Activated CD8-positive, alpha-beta memory T cell treated with anti-CD3 and anti-CD28 coated beads for 1 hour (primary cell): ENCODE measurements at places on chromosomes 3 and 15.

- no peak for DNase-seq
Observed at GRCh38 chr15:100016632-100017031, 283.4 kb upstream of the LYSMD4 start.

- no peak for DNase-seq
Observed at GRCh38 chr3:72176537-72177041, 391.6 kb upstream of the PROK2 start.

DNA sequence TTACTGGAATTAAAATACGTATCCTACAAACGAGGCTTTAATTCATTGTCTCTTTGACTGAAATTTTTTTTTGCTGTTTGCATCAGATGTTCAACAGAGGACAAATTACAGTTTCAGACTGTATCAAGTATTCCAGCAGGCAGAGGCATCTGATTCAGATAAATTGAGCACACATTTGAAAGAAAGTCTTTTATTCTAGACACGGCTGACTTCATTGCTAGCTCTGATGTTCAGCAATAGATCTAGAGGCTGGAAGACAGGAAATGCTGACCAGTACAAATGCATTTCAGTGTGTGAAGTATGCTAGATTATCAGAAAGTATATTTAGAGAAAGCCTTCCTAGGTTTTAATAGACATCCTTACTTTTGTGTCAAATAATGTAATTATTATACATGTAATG is 472.2 kb downstream of the NLGN1 start:
- DNase-seq = no peak

DNA sequence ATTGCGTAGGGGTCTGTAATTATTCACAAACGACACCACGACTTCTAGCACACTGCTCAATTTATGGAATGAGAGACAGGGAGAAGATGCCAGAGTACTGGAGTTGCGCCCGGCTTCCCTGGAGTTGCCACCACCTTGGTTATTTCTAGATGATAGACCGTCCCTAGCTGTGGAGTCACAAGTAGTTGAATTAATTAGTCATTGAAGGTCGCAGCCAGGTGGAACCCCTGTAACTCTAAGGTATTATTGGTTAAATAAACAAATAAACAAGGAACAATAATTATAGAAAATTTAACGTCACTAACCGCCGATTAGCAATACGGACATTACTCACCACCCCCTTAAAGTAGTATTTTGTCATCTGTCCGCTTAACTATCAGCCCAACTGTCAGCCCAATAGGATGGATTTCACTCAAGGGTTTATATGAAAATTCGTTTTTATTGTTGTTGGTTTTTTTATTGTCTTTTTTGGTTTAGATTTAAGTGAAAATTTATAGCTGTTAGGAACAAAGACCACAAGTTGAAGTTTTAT is 911 bp upstream of the AZI2 start:
- no peak for DNase-seq

DNA sequence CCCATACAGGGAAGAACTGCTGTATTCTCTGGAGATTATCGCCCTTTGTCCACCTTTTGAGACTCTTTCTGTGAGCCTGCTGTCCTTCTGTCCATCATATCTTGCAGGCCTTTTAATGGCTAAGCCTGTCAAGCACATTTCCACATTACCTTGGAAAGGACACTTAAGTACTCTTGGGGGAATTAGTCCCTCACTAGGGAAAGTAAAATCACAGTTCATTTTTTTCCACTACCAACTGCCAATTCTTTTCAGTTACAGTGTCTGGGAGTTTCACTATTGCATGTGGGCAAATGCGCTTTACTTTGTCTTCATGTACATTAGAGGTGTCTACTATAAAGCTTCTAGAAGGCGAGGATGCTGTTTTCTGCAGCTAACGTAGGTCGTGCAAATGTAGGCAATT is 242.1 kb downstream of the NSUN3 start:
- no peak for DNase-seq

GRCh38 chr3:61890167-61890566 is 328.8 kb downstream of the PTPRG start:
- DNase-seq = no peak

DNA sequence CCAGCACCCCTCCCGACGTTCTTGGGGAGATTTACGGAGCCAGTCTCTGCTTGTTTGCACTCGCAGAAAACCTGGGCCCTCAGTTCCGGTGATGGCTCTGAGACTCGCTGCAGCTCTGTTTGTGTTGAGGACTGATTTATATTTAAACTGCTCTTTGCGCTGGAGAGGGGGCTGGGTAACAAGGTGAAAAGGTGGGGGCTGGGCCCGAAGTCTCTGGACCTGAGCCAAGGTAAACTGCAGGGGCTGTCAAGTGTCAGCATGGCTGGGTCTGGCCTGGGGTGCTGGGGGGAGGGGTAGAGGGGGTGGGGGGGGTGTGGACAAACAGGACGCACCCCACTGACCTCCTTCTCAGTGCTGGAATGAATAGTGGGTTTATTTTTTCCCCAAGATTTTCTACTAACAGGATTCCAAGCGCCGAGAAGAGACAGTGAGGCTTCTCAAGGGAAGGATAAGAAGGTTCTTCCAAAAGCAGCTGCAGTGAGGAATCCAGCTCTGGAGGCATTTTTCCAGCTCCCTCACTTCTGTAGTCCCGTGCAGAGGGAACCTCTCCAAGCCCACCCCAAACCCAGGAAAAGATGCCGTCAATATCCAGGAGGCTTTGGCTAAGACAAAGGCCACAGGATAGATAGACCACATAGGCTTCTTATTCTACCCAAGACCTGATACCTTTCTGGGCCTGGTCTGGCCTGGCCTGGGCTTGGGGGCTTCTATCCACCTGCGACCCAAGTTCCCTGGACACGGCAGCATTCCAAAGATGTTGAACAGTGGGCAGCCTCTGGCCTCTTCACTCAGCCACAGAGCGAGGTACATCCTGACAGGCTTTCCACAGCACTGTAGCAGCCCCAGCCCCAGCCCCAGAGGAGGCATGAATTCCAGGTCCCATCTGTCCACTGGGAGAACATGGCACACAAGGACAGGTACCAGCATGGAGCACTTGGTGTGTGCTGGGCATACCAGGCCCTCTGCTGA is 938 bp upstream of the SLCO2A1 start:
- no peak for DNase-seq

- no peak for DNase-seq
Observed at GRCh38 chr3:47581422-47581821, 2.8 kb upstream of the CSPG5 start.

- no peak for DNase-seq
Observed at GRCh38 chr3:32438596-32439344, 47.1 kb downstream of the CMTM7 start.
